Spinal cord (tissue), 10 donors: ENCODE measurements at places on chromosomes 5 and 9. TPM values are rescaled to one million over a fixed set of nuclear protein-coding genes. Genes with fewer than 3 reads are reported as not detected.

Gene CCNJL
- polyA plus RNA-seq: 6.7 TPM

Gene SEMA6A
- 135 TPM for polyA plus RNA-seq

Gene FLT4
- 7.6 TPM for polyA plus RNA-seq

Gene PROB1
- polyA plus RNA-seq: 7.1 TPM

- no peaks in the 10 kb centered on the region for H3K27me3 ChIP-seq
- no peaks in the 10 kb centered on the region for H3K4me1 ChIP-seq
- no peak for DNase-seq
- H3K4me3 ChIP-seq: no peak overlapping the region
These were observed 52.6 kb upstream of the TCERG1 start for GRCh38 chr5:146394486-146394885.

DNA sequence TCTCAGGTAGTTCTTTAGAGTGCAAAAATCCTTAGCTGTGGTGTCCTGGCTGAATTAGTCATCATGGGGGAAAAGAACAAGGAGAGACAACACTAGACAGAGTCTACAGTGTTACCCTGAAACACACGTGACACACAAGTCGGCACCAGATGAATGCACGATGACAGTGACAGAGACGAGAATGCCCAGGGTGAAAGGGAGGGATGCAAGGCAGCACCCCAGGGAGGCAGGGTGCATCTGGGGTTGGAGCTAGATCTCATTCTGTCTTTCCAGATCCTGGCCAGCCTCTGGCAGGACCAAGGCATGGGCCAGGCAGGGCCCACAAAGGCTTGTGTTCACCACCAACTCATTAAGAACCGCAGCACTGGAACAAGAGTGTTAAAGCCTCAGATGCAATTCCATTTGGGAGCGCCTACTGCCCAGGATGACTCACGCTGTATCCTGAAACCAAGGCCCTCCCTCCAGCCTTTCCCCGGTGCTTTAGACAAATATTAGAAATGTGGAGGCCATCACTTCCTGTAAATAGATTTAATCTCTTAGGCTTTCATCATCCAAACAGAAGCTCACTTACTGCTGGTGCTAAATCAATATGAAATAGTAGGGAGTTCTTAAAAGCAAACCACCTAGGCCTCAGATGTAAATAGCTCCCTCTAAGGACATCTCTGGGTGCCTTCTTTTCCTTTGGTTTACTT is 56.1 kb downstream of the IRX2 start:
- no peaks in the 10 kb centered on the region for H3K36me3 ChIP-seq
- no peak for DNase-seq
- no peak overlapping the region for H3K4me3 ChIP-seq
- H3K27me3 ChIP-seq: no peaks in the 10 kb centered on the region
- H3K4me1 ChIP-seq: no peaks in the 10 kb centered on the region
